ENCODE measurements at places on chromosomes 6 and 20. TPM values are rescaled to one million over a fixed set of nuclear protein-coding genes. Genes with fewer than 3 reads are reported as not detected.

HLA-DPA1 gene
- total RNA-seq = 28.7 TPM

DNA sequence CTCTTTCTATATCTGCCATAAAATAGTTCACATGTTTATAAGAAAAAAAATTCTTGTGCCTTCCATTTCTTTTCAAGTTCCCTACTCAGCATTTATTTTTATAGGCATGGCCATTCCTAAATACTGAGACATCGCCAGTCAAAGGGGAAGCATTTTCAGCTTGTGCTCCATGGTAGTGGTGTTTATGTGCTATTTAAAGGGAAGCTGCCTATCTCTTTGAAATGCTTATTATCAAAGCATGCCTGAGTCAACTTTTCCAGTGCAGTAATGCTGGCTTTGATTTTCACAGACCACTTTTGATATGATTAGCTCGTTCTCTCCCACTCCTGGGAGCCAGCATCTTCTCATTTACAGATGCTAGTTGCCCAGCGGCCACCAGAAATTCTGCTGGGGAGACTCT is 124.1 kb upstream of the RIN2 start:
- peak overlapping the region; percentile 20 for H3K27ac ChIP-seq
- no peak for DNase-seq
- no peaks in the 10 kb centered on the region for H3K27me3 ChIP-seq
- H3K4me3 ChIP-seq = no peak overlapping the region
- H3K36me3 ChIP-seq = no peaks in the 10 kb centered on the region

- no peak for DNase-seq
- H3K36me3 ChIP-seq = no peaks in the 10 kb centered on the region
- no peak overlapping the region for H3K27ac ChIP-seq
Measured at GRCh38 chr6:25448965-25449538, 169.9 kb downstream of the CARMIL1 start.

DNA sequence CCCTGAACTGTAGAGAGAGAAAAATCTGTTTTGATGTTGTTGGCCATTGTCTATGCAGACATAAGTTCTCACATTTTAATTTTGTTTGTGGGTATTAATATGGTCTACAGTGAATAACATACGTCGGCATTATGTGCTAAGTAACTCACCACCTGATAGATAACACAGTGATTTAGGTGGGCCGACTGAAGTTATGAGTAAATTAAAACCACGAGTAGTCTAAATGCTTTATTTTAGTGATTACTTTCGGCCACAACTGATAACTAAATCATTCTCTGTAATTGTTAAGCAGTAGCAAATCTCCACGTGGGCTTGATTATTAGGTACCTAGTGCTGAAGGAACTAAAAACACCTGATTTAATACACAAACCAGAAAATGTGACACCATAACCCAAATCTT is 1.1 kb downstream of the DOP1A start:
- H3K27me3 ChIP-seq = no peaks in the 10 kb centered on the region
- peak overlapping the region; percentile 95 for H3K4me3 ChIP-seq
- H3K36me3 ChIP-seq = no peaks in the 10 kb centered on the region

DNA sequence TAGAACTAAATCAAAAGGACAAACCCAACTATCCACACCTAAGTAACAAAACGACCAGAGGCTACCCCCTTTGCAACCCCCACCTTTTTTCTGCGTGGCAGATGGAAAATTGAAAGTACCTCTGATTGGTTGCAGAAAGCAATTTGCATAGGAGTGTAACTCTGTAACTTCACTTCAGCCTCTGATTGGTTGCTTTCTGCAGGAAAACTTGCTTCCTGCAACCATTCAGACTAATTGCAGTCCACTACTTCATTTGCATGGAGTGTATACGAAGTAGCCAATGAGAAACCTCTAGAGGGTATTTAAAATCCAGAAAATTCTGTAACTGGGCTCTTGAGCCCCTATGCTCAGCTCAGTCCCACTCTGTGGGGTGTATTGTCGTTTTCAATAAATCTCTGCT is 129.1 kb upstream of the OLIG3 start:
- H3K4me3 ChIP-seq = no peak overlapping the region
- DNase-seq = no peak
- no peaks in the 10 kb centered on the region for H3K36me3 ChIP-seq
- H3K27ac ChIP-seq = no peak overlapping the region
- peaks cover 23% of the 10 kb centered on the region for H3K27me3 ChIP-seq
- H3K4me1 ChIP-seq = no peaks in the 10 kb centered on the region

All from heart left ventricle (tissue), 16 donors.